ENCODE measurements at places on chromosomes 7 and 10. TPM values are rescaled to one million over a fixed set of nuclear protein-coding genes. Genes with fewer than 3 reads are reported as not detected.

GDF2 gene
- not detected for total RNA-seq

- no peak for DNase-seq
These were observed 11.3 kb downstream of the PLCE1 start for GRCh38 chr10:94005050-94005449.

PSAP gene
- total RNA-seq = 737 TPM

DNA sequence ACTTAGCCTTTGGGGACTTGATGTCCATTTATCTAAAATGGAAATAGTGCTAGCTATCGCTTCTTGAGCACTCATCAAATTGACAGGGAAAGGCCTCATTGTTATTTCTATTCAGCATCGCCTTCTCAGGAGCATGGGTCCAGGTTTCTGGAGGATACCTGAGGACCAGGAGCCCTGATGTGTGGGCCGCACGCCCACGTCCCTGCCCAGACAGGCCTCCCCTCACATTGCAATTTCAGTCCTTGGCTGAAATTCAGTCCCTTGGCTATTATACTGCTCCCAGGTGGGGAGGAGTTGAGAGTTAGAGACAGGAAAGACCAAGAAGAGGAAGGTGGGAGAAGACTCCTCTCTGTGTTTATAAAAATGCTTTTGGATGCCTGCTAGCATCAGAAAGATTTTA, 38.9 kb downstream of the GPRIN2 start:
- DNase-seq = no peak

ABCA13 gene
- 0.61 TPM for total RNA-seq

MRPS33 gene
- total RNA-seq = 33.9 TPM

DNA sequence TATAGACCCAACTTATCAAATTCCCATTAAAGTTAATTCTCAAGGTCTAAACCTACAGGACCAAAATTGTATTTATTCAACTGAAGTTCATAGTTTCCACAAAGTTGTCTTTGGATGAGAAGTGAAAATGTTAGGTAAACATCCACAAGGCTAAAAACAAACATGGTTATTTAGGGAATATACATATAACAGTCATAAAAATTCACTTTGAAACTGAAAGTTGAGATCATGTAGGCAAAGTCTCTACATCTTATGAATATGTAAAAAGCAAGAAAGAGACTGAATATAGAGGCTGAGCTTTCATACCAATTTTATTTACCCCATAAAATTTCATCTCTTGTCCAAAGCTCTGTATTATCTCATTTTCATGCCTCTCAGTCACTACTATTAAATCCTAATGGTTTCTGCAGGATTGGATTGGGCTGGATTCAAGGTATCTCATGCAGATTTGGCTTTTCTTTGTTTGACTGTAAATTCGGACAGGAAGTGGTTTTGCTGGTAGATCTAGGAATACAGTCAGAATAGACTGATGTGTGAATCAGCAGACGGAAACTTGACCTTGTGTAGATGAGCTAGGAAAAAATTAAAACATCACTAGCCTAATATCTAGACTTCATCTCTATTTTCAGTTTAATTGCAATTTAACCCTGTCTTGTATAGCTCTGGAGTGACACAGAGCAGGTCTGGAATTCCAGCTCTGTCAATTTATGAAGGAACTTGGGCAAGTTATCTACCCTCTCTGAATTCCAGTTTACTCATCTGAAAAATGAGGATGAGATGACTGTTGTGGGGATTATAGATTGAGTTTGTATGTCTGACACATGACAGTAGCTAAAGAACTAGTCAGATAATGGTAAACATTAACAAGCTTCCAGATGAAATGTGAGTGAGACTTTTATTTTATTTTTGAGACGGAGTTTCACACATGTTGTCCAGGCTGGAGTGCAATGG, 27.3 kb upstream of the SKAP2 start:
- DNase-seq = no peak

LRRC17 gene
- total RNA-seq = 0.34 TPM

PLPP4 gene
- 2.6 TPM for total RNA-seq

- no peak for DNase-seq
These were observed 12.4 kb downstream of the PAPOLB start for GRCh38 chr7:4849390-4849789.

DNA sequence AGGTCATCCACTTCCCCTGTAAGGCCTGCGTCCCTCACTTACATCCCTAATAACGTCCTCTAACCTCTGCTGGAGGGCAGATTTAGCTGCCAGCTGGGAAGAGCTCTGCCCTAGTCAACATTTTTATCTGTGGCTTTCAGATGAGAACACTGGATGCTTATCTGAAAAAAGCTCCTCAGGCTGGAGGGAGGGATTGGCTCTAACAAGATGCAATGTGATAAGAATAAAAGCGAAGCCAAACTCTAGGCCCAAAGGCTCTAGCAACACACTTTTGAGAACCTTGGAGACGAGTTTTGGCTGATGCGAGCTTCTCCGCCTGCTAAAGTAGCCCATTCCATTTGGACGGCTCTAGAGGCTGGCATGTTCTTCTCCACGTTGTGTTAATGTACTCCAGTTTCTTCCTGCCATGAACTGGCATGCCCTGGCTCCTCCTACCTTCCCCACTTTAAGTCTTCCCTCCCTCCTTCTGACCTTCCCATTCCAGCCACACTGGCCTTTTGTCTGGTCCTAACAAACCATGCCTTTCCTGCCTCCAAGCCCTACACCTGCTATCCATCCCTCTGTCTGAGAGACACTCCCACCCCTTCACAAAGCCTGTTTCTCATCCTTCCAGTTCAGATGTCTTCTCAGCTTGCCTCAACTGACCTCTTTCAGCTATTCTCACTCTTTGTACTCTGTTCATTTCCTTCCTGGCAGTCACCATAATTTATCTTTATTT, 62.5 kb upstream of the ATRNL1 start:
- no peak for DNase-seq

DNA sequence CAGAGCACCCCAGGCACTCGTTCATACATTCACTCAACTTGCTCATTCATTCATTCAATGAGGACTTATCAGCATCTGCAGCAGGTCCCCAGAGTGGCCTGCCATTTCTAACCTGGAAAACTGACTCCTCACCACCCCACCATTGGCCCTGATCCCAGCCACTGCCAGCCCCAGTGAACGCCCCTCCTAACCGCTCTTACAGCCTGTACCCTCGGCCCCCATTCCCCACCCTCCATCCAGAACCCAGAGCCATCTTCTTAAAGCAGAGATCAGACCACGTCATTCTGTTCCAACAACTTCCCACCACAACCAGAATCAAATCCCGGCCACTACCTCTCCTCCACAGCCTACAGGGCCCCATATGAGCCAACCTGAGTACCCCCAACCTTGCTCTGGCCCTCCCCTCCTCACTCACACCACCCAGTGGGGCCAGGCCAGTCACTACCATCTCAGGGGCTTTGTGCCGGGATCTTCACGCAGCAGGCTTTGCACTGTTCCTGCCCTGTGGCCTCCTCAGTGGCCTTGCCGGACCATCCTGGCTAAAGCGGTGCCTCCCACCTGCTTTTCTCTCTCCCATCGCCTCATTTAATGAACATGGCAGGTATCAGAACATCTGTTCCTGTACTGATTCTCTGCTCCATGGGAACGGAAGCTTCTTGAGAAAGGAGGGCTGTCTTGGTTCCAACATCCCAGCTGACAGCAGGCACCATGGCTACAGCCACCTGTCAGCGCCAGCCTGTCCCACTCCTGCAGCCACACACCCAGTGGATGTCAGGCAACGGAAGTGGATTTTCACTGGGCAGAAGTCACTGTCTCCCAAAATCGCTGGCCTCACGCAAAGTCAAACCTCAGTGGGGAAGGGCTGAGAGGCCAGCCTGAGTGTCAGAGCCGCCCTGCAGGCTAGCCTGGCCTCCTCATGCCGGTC, 45.4 kb downstream of the FAM53B start:
- no peak for DNase-seq

ACTL6B gene
- total RNA-seq = 95.2 TPM

EPHB6 gene
- total RNA-seq = 21.4 TPM

SLC18A3 gene
- 21.5 TPM for total RNA-seq

VKORC1L1 gene
- total RNA-seq = 17.0 TPM

GRCh38 chr10:124220547-124220946, 127.1 kb upstream of the CHST15 start:
- DNase-seq = no peak

DNA sequence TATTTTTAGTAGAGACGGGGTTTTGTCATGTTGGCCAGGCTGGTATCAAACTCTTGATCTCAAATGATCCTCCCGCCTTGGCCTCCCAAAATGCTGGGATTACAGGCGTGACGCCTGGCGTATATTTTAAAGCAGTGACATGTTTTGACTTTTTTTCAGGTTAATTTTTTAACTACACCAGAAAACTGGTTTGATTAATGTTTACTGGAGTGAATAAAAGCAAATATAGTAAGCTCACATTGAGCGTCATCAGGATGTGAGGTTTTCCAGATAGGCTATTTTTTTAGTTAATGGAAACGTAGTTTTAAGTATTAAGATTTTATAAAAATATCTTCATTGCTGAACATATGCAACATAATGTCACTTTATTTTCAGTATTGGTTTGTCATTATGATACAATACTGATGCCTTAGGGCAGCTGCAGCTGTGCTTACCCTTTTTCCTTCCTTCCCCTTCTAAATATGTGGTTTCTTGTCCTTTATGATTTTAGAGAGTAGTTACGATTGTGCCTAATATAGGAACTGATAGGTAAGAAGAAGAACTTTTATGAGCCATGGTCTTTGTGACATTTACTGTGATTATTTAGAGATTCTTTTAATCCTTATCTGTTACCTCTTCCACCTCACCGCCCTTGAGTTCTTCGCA, 37.3 kb downstream of the TMEM60 start:
- no peak for DNase-seq

EN2 gene
- total RNA-seq = 0.20 TPM

- DNase-seq = no peak
These were observed 39.7 kb downstream of the ARID5B start for GRCh38 chr10:61941202-61941681.

CTAGE8 gene
- total RNA-seq = 0.54 TPM
